ENCODE measurements at places on chromosomes 5 and 9.

DNA sequence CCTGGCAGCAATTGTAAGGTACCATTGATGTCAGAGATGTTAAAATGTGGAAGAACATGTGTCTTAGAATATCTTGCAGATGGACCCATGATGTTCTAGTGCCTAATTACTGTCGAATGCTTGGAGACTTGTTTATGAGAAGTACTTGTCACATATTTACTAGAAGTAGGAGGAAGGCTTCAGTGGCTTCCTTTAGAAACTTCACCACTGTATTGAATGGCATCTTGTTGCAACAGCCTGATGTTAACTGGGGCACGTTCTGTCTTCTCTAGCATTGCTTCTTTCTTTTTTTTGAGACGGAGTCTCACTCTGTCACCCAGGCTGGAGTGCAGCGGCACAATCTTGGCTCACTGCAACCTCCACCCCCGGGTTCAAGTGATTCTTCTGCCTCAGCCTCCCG, 16.5 kb downstream of the UGCG start:
- no peak for DNase-seq

DNA sequence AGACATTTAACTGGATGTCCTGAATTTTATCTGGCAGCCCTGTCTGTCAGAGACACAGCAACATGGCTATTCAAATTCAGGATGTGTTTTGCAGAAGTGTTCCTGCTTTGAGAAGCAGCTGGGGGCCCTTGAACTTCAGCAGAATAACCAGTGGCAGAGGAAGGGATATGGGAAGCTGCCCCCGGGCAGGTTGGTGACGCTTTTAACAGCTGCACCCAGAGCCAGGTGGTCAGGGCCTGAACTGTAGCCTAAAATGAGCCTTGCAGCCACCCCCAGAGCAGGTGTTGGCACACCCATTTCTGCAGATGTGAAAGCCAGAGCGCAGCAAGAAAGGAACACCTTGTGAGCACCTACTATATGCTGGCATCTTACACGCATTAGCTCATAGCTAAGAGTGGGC, 128.7 kb upstream of the BOD1 start:
- DNase-seq, result no peak

GRCh38 chr9:134461426-134461982, 135.2 kb downstream of the RXRA start:
- no peak for DNase-seq

- DNase-seq, result no peak
Measured at GRCh38 chr5:74336297-74336696, 304.2 kb downstream of the ENC1 start.

- no peak for DNase-seq
Measured at GRCh38 chr5:128378196-128378595, 159.8 kb downstream of the FBN2 start.

GRCh38 chr9:2299156-2299842, 284.2 kb downstream of the SMARCA2 start:
- DNase-seq, result no peak

DNA sequence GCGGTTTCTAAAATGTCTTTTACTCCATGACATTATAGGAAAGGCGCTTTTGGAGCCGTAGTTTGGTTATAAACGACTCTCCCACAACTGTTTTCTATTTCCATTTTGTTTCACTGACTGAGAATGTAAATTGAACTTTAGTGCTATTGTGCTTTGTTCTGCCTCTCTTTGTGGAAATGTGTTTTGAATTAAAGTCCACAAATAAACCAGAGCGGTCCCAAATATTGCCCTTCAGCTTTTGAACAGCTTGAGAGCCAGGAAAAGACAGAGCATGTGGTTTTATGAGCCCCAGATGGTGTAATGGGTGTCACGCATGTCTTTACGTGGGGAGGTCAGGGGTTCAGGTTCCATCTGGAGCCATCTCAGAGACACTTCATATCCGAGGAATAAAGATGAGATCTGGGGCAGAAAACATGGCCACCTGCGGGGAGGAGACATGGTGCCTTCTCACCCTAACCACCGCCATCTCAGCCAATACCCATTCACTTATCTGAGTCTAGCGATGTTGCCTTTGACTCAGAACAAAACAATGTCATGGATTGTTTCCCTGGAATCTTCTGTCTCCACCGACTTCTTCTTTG, 42.5 kb upstream of the ROR2 start:
- DNase-seq, result no peak

DNA sequence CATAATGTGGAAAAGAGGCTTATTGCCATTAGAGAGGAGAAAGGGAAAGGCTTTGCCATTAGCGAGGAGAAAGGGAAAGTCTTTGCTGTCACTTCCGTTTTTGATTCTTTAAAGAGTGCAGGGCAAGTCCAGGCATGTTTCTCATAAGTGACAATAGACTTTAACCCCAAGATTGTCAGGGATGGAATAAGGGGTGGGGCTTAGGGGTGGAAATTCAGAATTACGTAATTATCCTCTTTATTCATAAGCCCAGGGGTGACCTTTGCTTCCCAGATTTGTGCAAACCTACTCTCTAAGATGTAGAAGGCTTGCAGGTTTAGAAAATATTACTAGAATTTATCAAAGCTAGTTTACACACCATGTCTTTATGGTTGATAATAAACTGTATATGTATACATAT, 2.3 kb upstream of the PLK2 start:
- no peak for DNase-seq

GRCh38 chr9:96040591-96041461, 165.3 kb downstream of the ERCC6L2 start:
- no peak for DNase-seq

DNA sequence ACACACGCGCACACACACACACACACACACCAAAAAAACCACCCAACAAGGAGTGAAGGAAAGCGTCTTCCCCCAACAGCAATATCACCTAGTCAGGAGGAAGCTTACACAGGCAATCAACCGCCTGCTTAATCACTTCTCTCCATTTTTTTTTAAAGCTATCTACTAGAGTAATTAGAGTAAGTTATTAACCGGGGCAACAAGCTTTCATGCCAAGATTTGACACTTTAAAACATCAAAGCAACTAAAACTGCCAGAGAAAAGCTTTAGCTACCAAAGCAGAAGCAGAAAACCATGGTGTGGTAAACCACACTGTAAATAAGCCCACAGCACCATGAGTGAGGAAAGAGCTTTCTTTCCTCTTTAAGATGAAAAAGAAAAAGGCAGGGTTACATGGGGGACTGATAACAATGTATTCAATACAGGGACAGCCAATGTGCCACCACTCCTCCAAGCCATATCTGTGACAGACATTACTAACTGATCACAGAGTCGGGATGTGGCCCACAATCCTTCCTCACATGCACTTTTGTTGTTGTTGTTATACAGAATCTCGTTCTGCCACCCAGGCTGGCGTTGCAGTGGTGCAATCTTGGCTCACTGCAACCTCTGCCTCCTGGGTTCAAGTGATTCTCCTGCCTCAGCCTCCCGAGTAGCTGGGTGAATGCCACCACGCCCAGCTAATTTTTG, 282.1 kb downstream of the CRB2 start:
- no peak for DNase-seq

DNA sequence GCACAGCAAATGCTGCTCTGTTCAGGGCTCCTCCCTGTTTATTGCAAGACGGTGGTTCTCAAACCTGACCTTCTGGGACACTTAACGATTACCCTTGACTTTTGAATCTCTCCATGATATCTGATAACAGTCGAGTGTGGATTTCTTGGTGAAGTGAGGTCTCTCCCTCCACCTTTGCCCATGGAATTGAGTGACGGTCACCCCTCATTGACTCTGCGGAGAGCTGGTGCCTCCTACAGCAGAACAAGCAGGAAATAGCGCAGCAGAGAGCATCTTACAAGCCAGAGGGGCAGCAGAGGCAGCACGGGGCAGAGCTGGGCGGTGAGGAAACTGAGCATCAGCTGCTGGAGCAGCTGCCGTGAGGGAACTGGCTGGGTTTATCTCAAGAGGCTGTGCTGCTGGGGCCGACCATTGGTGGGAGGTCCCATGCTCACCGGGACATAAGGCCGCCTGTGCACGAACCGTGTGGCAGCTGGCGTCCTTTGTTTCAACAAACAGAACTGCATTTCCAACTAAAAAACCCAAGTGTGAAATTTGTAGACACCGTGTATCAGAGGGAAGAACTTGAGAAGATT, 189.8 kb downstream of the MTRR start:
- DNase-seq, result no peak

DNA sequence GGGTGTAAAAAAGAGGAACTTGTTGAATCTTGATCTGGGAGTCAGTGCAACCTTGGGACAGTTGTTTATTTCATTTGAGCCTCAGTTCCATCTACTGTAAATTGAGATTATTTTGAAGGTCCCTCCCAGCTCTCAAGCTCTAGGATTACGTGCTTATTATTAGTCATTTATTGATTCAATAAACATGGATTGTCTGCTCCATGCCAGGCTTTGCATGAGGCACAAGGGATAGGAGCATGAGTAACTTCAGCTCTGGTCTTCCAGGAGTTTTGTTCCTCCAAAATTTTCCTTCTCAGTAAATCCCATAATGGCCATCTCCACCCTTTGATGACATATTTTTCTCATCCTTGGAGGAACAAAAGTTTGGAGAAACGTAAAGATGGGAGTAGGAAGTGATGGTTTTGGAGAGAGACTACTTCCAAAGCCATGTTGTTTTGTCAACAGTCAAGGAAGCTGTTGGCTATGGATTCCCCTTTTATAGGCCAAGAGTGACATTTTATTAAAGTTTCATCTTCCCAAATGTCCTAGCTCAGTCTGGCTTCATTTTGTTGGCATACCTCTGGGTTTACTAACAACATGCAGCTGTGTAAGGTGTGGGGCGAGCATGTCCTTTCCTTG, 244.6 kb downstream of the DMRT2 start:
- no peak for DNase-seq

GRCh38 chr5:33410221-33410620, 30.5 kb upstream of the TARS1 start:
- no peak for DNase-seq

DNA sequence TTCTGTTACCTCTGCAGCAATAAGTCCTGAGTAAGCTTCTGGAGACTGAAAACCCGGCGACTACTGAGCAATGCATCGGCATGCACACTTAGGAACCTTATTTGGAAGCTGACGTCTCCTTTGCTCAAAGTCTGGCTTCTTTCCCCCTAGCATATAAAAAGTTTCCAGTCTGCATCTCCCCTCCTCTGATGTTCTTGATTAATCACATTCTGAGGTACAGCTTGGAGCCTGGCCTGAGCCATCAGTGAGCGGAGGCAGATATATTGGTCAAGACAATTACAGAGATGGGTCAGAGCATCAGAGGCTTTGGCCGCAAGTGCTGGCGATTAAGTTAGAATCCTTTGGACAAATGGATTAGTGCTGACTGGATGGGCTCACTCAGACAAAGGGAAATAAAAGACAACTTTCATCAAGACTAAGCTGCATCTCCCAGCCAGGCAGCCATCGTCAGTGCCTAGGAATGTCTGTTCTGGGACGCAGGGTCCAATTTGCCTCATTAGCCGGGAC, 140.7 kb downstream of the MTX3 start:
- no peak for DNase-seq

DNA sequence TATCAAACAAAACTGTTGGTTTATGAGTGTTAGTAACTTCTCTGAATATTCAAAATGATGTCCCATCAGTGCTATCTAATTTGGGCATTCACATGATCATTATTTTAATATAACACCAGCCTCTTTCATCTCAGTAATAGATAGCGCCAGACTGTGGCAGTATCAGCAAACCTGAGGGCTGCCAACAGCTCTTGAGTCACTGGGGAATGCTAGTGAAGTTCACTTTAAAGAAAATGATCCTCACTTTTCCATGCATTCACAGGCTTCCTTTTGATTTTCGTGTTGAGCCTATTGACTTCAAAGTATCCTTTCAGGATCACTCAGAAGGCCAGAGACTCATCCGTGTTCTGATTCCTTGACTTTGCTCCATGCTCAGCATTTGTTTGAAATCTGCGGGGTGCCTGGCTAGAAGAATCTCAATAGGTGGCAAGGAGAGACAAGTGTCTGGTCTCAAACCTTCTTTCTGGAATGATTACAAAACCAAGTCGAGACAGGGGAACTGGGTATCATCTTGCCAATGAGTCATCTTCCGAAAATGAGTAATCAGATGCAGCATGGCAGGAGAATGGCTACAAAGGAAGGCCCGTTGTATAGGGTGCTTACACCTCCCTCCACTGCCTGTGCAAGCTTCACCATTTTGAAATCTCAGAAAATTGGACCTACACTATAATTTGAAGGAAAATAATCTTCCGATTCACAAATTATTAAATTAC, 509.1 kb downstream of the RASEF start:
- no peak for DNase-seq

DNA sequence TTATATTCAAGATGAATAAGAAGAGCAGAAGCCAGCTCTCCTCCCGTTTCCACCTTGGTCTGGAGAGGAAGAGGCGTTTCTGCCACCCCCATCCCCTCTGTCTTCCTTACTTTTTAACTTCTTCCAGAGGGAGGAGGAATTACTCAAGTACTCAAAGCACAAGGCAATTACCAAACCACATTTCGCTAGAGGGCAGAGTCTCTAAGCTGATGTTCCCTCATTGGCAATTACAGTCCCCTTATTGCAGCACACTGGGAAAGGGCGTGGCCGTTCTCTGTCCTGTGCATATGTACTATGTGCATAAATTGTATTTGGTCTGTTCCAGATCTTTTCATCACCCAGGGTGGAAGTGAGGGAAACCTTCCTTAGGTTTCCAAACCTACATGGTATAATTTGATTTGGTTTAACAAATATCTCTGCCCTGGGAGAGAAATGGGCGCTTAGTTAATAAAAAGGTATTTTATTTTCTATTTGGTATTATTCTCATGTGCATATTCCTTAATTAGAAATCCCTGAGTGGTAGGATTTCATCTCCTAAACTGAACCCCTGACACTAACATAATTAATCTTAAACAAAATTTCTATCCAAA, 29.8 kb upstream of the ALDOB start:
- no peak for DNase-seq

- no peak for DNase-seq
Measured at GRCh38 chr5:112434641-112435040, 15.6 kb upstream of the EPB41L4A start.

DNA sequence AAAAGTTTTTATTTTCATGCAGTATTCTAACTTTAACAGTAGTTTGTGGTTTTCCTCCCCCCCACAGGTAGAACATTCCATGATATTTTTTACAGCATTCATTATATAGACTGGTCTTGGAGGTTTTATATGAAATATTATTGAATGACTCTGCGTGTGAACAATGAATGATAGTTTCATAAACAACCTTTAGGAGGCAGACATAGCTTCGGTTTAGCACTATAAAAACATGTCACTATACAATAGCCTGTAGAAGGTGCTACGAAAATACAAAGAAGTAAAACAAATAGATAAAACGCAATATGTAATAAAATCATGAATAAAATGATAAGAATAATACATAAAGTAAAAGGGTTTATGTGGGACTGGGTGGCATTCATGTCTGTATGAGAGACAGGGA, 8.5 kb downstream of the KLF4 start:
- DNase-seq, result no peak

- no peak for DNase-seq
Measured at GRCh38 chr9:78549711-78550110, 252.8 kb downstream of the PSAT1 start.

- no peak for DNase-seq
Measured at GRCh38 chr5:93417490-93417889, 163.5 kb downstream of the NR2F1-AS1 start.

All from GM19239 (cell line).